NCI-H1436 treated with DMSO at 0.1 percent for 48 hours (cell line): ENCODE measurements at places on chromosomes 12 and 14.

- no peak for DNase-seq
These were observed 65.9 kb upstream of the ARHGAP5 start for GRCh38 chr14:32011225-32011624.

- DNase-seq = no peak
These were observed 15.0 kb downstream of the SRP54 start for GRCh38 chr14:34997762-34998161.

DNA sequence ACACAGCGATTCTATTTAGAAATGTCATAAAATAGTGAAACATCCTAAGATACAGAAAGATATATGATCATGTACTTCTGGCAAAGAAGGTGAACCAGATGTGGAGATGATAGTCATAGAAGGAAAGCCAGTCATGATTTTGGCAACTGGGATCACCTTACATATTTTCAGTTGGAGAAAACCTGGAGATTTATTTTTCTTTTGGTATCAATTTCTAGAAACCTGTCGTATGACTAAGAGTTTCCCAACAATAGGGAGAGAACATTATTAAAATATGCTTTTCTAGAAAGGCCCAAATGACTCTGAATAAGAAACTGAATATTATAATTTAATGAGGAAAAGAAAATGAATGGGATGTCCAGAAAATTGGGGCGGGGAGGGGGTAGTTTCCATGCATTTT, 396.4 kb downstream of the ZFP36L1 start:
- no peak for DNase-seq

DNA sequence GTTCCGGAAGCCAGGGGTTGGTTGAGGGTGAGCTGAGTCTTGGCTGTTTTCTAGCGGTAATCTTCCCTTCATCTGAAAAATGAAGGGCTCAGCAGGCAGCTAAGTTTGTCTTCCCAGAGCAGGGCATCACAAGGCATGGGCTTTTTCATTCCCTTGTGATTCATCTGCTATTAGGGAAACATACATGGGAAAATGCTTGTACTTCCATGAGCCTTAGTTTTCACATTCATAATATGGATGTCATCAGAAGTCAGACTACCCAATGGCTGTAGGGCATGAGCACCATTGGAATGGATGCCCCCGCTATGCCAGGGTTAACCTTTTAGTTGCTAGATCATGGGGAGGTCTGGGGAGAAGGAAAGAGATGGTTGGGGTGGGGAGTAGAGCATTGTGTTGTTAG, 18.7 kb downstream of the HELB start:
- no peak for DNase-seq

DNA sequence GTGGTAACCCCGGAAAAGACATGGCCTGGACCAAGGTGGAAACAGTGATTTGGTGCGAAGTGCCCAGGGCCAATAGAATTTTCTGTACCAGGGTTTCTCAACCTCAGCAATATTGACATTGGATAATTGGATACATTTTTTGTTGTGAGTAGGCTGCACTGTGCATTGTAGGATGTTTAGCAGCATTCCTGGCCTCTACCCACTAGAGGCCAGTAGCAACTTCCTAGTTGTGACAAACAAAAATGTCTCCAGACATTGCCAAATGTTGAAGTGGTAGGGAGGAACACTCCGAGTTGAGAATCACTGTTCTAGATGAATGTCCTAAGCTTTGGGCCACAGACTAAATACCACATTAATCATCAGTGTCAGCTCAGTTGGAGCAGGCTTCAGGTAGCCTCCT, 6.2 kb upstream of the CGRRF1 start:
- no peak for DNase-seq

GRCh38 chr12:93081810-93082165, 152.7 kb upstream of the EEA1 start:
- no peak for DNase-seq

DNA sequence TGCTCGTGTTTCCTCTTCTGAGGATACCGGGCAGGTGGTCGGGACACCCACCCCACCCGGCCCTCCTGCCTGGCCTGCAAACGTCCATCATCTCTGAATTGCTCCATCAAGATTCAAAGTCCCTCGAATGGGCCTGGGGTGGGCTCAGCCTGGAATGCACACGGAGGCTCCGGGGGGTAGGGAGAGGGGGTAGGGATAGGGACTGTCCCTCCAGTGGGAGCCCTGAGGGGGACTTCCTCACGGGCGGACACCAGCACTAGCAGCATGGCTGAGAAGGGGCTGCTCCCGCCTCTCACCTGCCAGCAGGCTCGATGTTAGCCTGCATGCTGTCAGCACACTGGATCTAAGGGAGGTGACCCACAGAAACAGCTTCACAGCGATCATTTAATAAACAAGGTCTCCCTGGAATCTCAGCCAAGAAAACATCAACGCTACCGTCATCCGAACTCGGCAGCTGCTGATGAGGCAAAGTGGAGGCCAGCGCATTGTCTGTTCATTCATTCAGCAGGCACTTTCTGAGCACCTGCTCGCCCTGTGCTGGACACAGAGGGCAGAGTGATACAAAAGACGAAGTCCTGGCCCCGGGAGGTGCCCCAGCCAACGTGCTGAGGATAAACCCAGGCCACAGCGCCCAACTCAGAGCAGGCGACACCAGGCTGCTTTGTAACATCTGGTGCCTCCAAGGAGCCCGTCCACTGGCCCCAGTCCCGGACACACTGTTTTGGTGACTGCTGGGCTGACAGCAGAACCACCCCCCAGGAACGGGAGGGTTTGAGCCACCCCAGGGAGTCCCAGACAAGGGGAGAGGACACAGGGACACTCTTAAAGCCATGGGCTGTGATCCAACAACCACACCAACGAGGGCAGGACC, 6.3 kb downstream of the TMEM179 start:
- DNase-seq = no peak

- DNase-seq = no peak
These were observed 787 bp downstream of the HECTD4 start for GRCh38 chr12:112381406-112381882.

DNA sequence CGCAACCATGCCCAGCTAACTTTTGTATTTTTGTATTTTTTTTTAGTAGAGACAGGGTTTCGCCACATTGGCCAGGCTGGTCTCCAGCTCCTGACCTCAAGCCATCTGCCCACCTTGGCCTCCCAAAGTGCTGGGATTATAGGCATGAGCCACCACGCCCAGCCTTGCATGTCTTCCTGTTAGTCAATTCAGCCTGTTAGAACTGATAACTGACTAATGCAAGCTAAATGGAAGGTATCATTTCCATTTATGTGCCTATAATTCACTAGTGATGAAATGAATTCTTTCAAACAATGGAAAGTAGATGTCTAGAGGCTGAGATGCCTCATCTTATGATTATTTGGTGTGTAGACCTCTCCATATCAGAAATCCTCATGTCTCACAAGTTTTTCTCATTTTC, 37.3 kb upstream of the DIP2B start:
- DNase-seq = no peak

DNA sequence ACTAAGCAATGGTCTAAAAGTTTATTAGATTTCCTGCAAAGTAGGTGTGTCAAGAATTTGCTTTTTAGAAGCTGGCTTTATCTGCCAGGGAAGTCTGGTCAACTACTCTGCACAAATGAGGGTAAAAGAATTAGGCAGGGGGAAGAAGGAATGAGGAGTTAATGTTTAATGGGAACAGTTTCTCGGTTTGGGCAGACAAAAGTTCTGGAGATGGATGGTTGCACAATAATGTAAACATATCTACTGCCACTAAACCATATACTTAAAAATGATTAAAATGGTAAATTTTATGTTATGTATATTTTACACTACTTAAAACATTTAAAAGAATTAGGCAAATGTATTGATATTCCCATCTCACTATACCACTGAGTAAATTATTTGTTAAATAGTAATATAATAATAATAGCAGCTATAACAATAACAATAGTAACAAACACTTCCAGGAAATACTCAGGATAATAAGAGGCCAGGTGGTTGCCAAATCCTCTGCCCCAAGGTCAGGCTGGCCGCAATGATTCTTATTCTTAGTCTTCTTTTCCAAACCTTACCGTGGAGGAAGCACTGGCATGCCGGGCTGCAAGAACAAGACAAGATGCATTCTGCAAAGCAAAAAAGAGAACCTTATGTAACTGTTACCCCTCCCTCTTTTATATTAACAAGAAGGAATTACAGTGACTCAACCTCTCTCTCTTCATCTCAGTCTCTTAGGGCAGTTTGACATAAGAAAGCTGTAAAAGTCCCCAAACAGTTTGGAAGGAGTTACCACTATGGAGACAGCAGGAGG, 13.9 kb downstream of the CS start:
- no peak for DNase-seq

- no peak for DNase-seq
These were observed 27.3 kb upstream of the OSBPL8 start for GRCh38 chr12:76586764-76587395.

- no peak for DNase-seq
These were observed 176.2 kb upstream of the NOVA1 start for GRCh38 chr14:26773906-26774593.

DNA sequence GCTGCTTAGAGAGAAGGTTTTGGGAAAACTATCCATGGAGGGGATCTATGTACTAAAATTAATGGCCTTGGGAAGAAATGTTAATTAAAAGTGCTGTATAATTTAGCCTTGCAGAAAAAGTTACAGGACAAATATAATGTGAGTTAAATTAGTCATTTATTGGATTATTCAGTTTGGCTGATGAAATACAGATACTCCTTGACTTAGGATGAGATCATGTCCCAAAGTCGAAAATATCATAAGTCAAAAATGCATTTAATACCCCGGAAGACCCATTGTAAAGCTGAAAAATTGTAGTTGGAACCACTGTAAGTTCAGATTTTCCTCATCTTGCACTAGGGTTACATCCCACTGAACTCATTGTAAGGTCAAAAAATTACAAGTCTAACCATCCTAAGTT, 9.7 kb downstream of the RTRAF start:
- no peak for DNase-seq

DNA sequence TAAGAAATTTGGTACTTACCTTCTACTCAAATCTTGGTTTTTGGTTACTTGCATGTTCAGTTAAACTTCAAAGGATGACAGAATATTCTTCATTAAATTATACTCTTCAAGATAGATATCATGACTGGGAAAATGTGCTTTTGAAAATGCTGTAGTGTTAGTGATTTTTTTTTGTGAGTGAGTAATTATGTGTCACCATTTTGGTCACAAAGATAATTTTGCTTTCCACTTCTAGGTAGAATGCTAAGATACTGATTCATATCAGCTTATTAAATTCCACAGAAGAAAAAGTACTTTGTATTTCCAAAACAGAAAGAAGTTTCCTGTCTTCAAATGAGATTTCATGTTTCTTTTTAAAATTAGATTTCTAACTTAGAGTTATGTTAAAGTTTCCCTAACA, 61.2 kb downstream of the ATXN7L3B start:
- DNase-seq = no peak

- no peak for DNase-seq
These were observed 367 bp upstream of the FRS2 start for GRCh38 chr12:69469854-69470188.

DNA sequence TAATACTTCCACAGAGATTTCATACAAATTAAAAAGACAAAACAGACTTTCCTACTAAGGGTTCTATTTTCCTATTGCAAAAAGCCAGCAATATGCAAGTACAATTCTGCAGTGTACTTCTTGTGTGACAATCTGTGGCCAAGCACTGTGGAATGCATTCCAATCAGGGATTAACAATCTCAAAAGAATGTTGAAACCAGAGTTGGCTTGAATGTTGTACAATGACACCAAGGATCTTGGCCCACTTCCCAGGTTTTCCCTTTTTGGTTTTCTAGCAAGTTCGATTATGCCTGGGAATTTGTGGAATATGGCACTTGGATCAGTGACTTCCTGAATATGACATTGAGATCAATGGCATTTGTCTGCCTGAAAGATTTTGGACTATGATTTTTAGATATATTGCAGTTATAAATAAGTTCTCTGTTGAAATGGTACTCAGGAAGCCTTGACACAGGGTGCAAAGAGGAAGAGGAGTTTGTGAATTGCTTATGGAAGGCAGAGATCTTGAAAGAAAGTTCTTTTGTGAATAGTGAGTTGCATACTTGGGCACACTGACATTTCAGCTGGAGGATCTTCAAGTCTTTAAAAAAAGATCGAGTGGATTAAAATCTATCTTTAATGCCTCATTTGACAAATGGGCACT, 81.4 kb upstream of the FERMT2 start:
- no peak for DNase-seq

GRCh38 chr12:100138048-100138802, 4.4 kb downstream of the BLTP3B start:
- no peak for DNase-seq

- DNase-seq = no peak
These were observed 406.9 kb upstream of the SOX5 start for GRCh38 chr12:24356240-24356804.

GRCh38 chr14:57227083-57227482, 41.6 kb downstream of the EXOC5 start:
- DNase-seq = no peak

- no peak for DNase-seq
These were observed 89.2 kb downstream of the CFAP54 start for GRCh38 chr12:96578526-96579125.

GRCh38 chr12:1724250-1724649, 33.4 kb downstream of the ADIPOR2 start:
- DNase-seq = no peak

DNA sequence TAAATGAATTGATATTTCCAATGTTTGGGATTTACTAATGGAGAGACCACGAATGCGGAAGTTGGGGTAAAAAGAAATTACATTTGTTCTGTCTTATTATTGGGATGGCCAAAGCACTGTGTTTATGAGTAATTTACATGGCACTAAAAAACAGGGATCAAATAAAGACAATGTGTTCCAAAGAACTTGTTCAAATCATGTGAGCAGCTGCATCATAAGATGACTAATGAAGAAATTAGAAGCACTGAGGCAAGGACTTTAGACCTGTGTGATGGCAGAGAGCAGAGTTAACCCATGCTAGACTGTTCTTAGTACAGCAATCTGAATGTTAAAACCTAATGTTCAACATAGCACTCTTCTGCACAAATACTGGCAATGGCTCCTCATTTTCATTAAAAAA, 34.3 kb upstream of the DCN start:
- no peak for DNase-seq

DNA sequence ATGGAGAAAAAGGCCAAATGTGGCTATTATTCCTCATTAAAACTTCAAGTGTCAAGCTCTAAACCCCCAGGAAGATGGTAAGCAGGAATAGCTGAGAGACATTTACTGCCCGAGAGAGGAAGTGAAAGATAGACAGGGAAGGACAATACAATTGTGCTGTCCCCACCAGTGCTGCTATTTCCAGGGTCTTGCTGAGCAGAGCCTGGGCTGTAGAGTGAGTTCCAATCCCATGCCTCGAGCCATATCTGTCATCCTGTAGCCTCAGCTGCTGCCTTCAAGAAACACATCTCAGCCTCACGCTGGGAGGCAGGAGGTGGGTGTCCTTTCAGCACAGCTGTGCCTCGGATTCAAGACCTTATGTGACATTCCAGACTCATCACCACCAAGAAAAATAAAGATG, 114.0 kb downstream of the RPAP3 start:
- DNase-seq = no peak

DNA sequence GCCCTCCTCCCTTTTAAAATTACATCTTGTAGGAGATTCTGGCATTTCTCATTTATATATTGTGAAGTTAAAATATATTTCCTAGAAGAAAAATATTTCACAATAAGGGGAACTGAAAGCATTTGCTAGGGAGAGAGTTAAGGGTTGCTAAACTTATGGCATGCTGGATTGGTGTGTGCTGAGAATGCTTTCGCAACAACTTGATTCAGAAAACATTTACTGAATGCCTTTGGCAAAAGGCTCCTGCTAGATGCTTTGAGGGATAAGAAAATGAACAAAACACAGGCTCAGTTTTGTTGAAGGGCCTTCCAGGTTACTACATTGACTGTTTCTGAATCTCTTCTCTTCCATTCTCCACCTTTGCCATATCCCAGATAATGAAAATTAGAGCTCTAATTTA, 67.5 kb downstream of the DIP2B start:
- DNase-seq = no peak

GRCh38 chr12:5232826-5233500, 189.3 kb downstream of the KCNA5 start:
- DNase-seq = no peak
